ENCODE measurements at places on chromosomes 12 and 14. TPM values are rescaled to one million over a fixed set of nuclear protein-coding genes. Genes with fewer than 3 reads are reported as not detected.

INHBC gene
- total RNA-seq, result not detected

RTL1 gene
- not detected for total RNA-seq

JPH4 gene
- not detected for total RNA-seq

FZD10 gene
- total RNA-seq, result not detected

CALCOCO1 gene
- total RNA-seq, result 116 TPM

Data from fibroblast of lung (primary cell).